ENCODE measurements at places on chromosomes 11 and 22.

GRCh38 chr11:14700593-14700992 is 57.0 kb downstream of the PDE3B start:
- no peak for DNase-seq

GRCh38 chr11:76049511-76049910 is 156.8 kb downstream of the WNT11 start:
- DNase-seq, result no peak

DNA sequence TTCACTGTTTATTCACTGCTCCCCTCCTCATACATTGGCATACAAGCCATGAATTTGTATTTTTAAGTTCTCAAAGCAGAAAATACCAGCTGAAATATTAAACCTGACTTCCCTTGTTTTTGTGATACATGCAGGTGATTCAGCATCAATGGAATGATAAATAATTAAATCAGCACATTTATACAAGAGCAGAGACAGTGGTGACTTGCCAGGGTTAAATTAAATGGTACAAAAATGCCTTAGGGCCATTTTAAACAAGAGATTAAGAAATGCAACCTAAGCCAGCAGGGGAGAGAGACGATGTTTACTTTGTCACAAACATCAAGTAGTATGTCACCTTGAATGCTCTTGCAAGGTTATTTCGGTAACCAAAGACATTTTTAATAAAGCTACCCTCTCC is 95.9 kb upstream of the DDI1 start:
- no peak for DNase-seq

DNA sequence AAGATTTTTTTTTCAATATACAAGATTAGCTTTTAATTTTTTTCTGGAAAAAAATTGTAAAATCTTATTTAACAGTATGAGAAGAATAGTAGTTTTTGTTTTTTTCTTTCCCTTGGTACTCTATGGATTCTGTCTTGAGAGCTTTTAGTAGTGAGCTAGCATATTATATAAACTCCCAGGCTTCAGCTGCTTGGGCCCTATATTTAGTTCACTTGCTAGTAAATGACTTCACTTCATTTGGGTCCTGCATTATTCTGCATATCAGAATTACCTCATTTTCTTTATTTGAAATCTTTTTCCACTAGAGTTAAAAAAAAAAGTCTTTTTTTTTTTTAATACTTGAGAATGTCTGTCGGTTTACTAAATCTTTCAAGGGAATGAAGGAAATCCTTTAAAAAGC is 33.1 kb downstream of the HIPK3 start:
- no peak for DNase-seq

GRCh38 chr11:28767574-28767973 is 659.4 kb downstream of the METTL15 start:
- no peak for DNase-seq

DNA sequence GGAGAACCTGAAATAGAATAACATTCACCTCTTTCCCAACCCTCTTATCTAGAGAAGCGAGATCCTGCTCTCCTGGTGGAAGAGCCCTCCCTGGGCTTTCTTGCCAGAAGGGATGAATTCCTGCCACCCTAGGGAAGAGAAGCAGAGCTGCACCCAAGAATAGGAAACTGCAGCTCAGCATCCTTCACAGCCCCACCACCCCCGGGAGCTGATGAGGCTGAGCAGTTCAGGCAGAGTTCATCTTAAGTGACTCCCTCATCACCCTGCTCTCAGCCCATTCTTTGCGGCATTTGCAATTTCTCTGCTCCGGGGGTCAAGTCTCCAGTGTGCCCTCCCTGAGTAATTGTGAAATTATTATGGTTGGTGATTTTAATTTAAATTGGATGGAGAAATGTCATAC is 514.9 kb downstream of the BUD13 start:
- no peak for DNase-seq

GRCh38 chr11:2092956-2093412 is 46.2 kb downstream of the IGF2 start:
- no peak for DNase-seq

- no peak for DNase-seq
These were observed 30.2 kb upstream of the TMPRSS5 start for GRCh38 chr11:113736323-113736722.

DNA sequence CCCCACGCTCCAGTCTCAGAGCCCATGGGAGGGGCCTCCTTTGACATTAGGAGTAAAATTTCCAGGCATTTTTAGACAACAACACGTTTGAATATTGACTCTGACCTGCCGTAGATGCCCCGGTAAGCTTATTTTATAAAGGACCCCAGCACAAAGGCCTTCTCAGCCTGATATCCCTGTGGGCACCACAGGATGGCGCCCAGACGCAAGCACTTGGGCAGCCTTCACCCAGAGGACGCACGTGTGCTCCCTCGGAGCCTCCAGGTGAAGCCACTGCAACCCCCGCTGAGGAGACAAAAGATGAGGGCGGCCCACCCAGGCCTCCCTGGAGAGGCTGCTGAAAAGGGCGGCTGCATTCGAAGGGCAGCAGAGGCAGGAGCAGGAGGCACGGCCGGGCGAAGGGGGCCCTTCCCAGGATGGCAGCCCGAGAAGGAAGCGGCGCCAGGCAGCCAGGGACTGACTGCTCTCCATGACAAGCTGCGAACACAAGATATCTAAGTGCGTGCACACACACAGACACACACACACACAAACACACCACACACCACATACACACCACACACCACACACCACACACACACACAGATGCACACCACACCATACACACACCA is 15.2 kb upstream of the TH start:
- DNase-seq, result no peak

GRCh38 chr11:113188371-113188834 is 126.0 kb upstream of the TTC12 start:
- DNase-seq, result no peak
